Naive thymus-derived CD8-positive, alpha-beta T cell (primary cell): ENCODE measurements at places on chromosomes 1 and 21.
A peak's percentile ranks its signal among the peaks of the same experiment; 100 is the strongest.

GRCh38 chr1:201145132-201145531, 9.1 kb downstream of the TMEM9 start:
- no peak for DNase-seq

GRCh38 chr1:178458203-178458602, 38.6 kb downstream of the CLEC20A start:
- DNase-seq, result no peak

- no peak for DNase-seq
Measured at GRCh38 chr1:36304970-36305914, 926 bp upstream of the SH3D21 start.

DNA sequence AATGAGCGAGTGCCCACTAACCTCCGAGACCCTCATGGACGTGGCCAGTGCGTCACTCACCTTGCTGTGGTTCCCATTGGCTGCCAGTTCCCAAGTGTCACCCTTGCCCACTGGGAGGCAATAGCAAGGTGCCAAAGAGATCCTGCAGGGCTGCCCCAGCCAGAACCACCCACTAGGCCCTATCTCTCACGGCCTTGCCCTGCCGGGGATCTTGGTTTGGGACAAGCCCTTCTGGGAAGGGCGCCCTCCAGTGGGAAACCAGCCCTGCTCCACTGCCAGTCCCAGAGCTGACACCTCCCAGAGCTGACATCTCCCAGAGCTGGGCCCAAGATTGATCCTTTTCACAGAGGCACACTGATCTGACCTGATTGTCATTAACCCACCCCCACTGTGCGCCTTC, 2.1 kb upstream of the SELENON start:
- no peak for DNase-seq

DNA sequence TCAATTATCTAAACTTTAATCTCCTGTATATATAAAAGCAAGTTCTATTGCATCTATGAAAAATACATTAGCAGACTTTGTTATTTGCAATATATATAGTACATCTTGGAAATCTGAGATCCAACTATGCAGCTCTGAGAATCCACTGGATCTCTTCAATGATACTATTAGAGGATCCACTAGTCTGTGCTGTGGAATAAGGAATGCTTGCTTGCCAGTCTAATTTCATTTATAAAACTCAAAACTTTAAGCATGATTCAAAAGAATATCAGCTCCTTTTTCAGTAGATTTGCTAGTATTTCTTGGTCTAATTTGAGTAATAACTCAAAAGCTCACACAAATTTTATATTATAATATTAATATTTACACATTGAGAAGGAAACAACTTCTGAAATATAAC, 115.1 kb downstream of the SPATA6 start:
- DNase-seq, result no peak

DNA sequence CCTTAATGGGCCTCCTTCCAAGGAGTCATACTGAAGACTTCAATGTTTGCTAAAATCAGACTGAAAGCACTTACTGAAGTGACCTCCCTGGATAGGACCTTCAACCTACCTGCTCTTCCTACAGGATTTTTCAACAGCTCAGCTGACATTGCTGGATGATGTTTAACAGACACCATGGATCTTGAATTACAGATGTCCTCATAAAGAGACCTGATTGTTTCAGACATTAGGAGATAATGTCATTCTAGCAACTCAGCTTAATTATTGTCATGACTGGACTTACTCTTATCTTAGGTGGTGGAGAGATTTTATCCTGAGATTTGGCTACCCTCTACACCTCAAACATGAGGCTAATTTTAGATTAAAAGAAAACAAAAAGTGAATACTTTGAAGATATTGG, 73.9 kb upstream of the SDC3 start:
- no peak for DNase-seq

DNA sequence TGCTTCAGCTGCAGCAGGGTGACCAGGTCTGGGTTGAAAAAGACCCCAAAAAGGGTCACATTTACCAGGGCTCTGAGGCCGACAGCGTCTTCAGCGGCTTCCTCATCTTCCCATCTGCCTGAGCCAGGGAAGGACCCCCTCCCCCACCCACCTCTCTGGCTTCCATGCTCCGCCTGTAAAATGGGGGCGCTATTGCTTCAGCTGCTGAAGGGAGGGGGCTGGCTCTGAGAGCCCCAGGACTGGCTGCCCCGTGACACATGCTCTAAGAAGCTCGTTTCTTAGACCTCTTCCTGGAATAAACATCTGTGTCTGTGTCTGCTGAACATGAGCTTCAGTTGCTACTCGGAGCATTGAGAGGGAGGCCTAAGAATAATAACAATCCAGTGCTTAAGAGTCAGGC, 2.9 kb downstream of the C1QA start:
- DNase-seq, result no peak

GRCh38 chr1:46036894-46037839, 95.3 kb downstream of the PIK3R3 start:
- peak; percentile 80 for DNase-seq

DNA sequence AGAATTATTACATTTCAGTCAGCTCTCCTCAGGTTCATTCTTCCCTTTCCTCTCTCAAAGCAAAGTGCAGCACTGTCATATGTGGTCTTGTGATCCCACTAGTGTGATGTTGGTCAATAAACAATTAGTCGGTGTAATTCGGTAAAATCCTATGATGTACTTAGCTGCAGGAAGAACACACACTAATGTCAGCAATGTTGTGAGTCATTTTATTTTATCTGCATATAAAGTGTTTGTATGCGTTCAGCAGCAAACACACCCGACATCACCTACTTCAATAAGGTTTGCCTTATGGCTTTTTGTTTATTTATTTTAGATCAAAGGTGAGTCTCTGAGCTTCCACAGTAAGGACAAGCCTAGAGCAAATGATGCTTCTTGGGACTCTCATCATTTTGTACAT, 47.8 kb downstream of the PTPN14 start:
- DNase-seq, result no peak

DNA sequence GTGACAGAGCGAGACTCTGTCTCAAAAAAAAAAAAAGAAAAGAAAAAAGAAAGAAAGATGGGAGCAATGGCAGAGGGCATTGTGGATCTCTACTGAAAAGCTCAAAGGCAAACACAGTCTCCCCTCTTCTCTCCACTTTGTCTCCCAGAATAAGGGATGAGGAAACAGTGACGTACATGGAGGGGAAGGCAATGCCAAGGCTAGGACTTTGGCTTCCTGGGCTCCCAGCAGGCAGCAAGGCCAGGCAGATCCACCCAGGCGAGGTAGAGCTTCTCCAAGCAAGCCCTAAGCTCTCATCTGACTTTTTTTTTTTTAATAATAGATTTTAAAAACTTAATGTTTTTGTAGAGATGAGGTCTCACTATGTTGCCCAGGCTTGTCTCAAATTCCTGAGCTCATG, 4.6 kb downstream of the ARHGEF2 start:
- DNase-seq, result no peak

- DNase-seq, result no peak
Measured at GRCh38 chr21:35015435-35016024, 33.6 kb downstream of the RUNX1 start.

DNA sequence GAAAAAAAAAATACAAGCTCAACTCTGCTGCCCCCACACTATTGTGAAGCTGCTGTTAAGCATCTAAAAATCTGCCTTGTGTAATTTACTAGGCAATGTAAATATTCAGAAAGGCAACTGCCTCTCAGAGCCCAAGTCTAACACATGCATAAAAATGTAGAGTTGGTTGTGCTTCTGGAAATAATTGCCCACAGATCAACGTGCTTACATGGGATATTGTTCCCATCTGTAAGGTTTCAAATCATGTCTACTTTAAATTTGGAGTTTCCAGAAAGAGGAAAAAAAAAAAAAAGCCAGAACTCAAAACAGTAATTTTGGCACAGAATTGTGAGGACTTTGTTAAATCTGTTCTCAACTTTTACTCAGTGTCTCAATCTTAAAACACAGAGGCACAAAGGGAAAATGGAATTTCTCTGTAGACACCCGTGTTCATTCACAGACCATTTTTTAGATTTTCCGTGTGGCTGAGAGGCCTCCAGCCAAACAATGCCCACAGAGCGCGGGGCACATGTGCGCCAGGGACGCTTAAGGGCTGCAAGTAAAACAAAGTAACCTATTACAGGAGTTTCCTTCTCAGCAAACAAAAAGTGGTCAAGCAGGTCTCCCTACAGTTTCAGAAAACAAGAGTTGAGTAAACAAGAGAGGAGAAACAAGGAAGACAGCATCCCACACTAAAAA, 115.5 kb downstream of the RERE start:
- DNase-seq, result no peak

DNA sequence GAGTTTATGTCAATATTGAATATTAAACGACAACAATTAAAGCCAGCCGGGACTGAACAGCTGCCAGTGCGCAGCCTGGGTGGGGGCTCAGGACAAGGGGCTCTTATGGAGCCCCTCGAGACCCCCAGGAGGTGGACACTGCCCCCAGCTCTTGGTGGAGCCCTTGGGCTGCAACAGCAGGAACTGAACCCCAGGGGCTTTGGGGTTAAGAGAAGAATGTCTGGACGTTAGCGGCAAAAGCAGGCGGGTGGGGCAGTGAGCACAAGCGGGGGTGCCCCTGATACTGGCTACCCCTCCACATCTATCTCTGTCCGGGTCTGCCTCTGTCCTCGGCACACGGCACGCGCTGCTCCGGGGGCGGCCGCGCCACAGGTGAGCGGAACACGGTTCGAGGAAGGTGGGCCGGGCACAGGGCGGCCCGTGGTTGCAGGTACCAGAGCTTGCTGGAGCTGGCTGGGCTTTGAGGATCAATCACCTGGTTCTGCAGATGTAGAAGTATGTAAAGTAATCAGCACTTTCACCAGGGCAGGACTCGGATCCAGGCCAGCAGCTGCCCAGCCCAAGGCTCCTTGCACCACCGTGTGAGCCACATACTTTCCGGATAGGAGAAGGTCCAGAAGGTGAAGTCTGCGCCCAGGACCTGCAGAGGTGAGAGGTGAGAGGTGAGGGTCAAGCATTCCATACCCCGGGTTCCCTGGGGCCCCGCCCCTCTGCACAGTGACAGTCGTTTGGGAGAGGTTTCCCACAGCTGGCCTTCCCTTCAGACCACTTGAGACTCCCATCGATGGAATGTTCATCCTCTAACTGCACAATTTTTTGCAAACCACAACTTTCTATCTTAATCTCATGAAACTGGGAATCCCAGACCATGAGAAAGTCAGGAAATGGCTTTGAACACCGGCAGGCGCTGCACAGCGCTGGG, 12.4 kb upstream of the POFUT2 start:
- DNase-seq, result no peak
